ENCODE measurements at places on chromosomes 5 and 9.
A peak's percentile ranks its signal among the peaks of the same experiment; 100 is the strongest.

- no peak for DNase-seq
Measured at GRCh38 chr5:172493002-172493401, 38.7 kb upstream of the SH3PXD2B start.

GRCh38 chr5:57627661-57628060, 145.1 kb upstream of the ACTBL2 start:
- no peak for DNase-seq

DNA sequence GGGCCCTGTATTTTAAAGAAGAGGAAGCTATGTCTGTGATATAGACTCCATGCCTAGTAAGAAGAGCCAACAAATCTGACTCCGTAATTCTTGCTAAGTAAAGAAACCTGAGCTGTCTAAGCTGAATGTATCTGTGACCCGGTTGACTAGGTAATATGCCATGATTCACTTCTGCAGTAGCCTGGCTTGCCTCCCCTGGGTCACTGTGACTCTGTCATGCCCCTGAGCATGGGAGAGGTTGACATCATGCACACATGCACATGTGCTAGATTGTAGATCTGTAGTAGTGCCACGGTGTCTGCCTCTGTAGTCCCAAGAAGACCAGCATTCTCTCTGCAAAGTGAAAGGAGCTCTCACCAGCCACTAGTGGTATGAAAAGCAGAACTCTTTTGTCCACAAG, 9.1 kb downstream of the SLC22A5 start:
- DNase-seq, result peak; percentile 64

- peak; percentile 21 for DNase-seq
Measured at GRCh38 chr5:65742565-65743231, 20.7 kb downstream of the NLN start.

- no peak for DNase-seq
Measured at GRCh38 chr9:101902051-101902450, 163.6 kb upstream of the GRIN3A start.

DNA sequence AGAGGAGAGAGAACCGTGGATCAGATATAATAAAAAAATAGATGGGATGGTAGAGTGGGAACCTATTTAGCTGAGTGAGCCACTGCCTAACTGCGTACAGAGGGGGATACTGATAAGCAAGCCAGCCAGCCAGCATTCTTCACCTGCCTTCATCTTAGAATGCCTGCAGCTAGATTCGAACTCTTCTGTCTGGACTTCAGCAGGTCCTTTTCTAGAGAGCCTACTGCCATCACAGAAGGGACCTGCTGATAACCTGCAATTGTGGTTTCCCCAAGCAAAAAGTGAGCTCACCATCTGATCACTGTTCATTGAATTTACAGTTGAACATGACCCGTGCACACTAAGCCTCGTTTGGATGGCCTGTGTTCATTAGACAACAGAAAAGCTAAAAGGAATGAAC, 109.4 kb downstream of the CDC42SE2 start:
- DNase-seq, result no peak

- DNase-seq, result peak; percentile 2
Measured at GRCh38 chr9:88173378-88173999, 35.2 kb upstream of the SPATA31C2 start.

DNA sequence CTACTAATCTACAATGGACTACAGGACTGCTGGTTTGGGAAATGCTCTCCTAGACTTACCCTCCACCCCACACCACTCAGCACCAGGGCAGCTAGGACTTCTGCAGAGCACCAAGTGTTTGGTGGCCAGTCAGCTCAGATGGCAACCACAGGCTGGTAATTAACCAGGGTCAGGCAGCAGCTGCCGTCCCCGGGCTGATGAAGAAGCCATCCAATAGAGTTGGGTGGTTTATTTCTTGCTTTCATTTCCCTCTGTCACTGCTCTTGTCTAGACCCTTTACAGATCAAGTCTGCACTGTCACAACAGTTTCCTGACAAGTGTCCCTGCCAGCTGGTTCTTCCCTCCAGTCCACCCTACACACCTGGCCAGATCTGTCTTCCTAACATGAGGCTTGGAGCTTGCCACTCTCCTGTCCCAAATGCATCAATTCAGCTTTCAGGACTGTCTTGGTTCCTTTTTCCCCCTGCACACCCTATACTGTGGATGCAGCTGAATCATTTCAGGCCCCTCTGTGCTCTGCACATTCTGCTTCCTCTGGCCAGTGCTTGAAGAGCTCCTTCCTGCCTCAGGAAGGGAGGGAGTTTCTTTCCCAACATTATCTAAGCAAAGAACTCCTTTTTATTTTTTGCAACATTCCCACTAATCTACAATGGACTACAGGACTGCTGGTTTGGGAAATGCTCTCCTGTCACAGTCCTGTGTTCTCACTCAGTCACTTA, 30.2 kb upstream of the HSPA9 start:
- DNase-seq, result no peak

GRCh38 chr5:102797322-102797884, 42.3 kb downstream of the PAM start:
- DNase-seq, result peak; percentile 5

DNA sequence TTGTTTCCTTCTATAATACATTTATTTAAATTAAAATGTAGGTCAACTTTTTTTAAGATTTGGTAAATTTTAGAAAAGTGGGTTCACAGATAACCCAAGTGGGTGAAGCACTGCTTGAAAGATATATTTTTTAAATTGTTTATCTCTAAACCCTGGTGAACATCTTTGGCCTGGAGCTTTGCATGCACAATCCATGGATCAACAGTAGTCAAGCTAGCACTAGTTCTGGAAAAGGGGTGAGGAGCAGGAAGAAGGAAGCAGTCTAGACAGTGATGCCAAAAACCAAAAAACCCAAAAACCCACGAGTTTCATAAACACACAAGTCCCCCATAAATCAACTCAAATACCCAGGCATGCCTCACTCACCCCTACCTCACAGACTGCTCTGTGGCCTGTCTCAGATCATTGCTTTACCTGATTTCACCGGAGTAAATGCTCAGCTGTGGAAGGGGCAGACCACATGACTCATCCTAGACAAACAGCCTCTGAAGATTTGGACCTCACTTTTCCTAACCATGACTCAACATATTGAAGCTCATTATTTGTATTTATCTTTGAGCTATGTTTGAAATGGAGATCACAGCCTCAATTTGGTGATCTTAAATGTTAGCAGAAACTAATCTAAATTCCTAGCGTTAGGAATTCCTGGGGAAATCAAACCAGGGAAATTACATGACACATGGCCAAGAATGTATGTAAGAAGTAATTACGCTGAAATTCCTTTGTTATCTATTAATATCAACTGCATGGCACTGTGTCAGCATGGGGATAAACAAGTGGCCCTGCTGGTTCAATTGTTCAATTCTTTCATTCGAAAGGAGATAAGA, 149.6 kb downstream of the ZNF608 start:
- DNase-seq, result no peak

GRCh38 chr9:126238415-126238814, 88.2 kb upstream of the MVB12B start:
- DNase-seq, result no peak

- DNase-seq, result no peak
Measured at GRCh38 chr9:109378316-109378715, 57.5 kb upstream of the EPB41L4B start.

DNA sequence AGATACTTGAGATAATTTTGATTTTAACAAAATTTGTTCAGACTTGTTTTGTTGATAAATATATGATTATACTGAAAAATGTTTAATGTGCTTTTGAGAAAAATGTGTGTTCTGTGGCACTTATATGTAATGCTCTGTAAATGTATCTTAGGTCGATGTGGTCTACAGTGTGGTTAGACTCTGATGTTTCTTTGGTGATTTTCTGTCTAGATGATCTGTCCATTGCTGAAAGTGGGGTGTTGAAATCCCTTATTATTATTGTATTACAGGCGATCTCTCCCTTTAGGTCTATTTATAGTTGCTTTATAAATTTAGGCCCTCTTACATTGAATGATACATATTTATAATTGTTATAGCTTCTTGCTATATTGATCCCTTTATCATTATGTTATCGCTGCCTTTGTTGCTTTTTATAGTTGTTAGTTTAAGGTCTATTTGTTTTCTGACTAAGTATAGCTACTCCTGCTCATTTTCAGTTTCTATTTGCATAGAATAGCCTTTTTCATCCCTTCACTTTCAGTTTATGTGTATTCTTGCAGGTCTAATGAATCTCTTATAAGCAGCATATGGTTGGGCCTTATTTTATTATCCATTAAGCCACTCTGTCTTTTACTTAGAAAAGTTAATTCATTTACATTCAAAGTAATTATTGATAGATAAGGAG, 124.3 kb downstream of the MRPS30 start:
- no peak for DNase-seq

DNA sequence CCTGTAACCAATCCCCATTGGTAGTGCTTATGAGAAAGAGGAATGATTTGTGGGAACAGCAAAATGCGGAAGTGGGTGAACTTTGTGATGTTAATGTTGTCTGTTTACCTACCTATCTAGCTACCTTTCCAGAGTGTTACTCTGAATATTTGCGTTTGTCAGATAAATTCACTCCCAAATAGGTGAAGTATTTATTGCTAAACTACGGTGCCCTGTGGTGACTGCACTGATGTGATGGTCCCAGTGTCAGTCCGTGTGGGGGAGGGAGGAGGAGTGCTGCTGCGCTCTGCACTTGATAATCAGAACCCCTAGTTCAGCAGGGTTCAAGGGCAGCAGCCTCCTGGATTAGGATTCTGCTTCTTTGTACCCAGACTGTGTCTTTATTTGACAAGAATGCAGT, 55.3 kb downstream of the TJP2 start:
- no peak for DNase-seq

- no peak for DNase-seq
Measured at GRCh38 chr9:112316258-112316943, 17.0 kb downstream of the PTBP3 start.

DNA sequence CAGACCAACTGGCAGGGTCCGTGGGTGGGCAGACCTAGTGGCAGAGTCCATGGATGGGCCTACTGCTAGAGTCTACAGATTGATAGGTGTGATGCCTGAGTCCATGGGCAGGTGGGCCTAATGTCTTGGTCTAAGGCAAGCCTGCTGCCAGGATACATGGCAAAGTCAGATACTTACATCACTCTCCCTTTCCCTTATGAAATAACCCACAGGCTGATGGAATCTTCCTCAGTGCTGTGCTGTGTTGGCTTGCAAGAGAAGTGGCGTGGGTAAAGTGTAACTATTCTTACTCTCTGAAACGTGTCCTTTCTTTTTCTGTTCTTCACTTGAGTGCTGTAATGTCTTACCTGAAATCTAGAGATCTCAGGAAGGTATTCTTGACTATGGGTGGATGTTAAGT, 67.3 kb upstream of the ADRB2 start:
- DNase-seq, result no peak

- no peak for DNase-seq
Measured at GRCh38 chr9:129290606-129291005, 112.5 kb upstream of the IER5L start.

GRCh38 chr9:36913393-36914211, 120.5 kb downstream of the PAX5 start:
- DNase-seq, result no peak

DNA sequence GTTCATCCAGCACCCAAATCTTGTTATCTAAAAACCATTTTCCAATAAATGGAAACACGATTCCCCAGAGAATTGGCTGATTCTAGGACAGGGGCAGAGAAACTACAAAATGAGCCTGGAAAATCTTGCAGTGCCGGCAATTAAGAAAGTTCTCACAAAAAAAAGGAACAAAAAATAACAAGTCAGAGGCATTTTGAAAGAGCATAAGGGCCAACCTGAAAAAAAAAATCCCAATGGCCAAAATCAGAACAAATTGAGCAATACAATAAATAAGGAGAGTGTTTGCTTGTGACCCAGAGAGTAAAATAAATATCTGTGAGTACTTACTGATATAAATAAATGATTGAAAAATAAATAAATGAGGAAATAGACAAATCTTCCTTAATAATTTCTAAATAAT, 55.1 kb upstream of the S1PR3 start:
- no peak for DNase-seq

Measured in NCI-H1417 (cell line).